ENCODE measurements at places on chromosomes 1 and 21.

- DNase-seq = no peak
Measured at GRCh38 chr1:16318555-16318954, 33.7 kb downstream of the FBXO42 start.

GRCh38 chr1:69256036-69256435, 311.7 kb upstream of the LRRC7 start:
- DNase-seq = no peak

DNA sequence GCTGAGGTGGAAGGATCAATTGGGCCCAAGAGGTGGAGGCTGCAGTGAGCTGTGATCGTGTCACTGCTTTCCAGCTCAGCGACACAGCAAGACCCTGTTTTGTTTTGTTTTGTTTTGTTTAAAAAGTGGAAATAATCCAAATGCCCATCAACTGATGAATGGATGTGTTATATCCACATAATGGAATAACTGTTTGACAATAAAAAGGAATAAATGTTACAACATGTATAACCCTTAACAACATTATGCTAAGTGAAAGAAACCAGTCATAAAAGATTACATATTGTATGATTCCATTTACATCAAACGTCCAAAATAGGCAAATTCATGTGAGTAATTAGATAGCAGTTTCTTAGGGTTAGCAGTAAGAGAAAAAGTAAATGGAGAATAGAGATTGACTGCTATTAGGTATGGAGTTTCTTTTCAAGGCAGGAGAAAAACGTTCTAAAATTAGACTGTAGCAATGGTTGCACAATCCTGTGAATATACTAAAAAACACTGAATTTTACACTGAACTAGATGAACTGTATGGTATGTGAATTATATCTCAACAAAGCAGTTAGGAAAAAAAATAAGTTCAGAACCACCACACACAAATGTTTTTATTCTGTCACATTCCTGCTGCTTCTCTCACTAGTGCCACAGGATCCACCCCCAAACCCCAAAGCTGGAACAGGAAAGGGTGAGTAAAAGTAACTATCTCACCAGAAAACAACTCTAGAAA, 15.7 kb downstream of the FOXJ3 start:
- peak; percentile 55 for DNase-seq

DNA sequence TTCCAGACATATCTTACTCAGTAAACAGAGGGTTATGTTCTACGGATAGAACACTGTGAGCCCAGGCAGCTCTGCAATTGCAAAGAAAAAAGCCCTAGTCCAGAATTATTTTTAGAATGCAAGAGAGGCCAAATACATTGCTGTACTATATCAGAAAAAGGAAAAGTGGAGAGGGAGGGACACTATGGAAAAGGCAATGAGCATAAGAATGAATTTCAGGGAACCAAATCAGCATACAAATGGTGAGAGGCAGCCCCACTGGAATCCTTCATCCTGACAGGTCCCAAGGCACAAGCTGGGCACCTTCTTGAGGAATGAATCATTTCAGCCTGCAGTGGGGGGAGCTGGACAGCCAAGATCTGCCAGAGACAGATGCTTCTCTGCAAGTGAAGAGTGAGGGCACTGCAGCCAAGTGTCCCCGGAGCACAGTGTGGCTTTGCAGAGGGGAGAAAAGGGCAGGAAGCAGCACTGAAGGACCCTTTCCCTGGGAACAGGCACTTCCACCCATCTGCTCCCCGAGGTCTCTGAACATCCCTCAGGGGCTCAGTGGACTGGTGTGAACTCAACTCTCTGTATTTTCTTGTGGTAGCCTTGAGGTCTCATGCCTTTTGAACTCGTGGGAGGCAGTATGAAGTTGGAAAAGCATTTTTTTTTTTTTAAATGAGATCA, 115.6 kb downstream of the XCL2 start:
- DNase-seq = no peak

DNA sequence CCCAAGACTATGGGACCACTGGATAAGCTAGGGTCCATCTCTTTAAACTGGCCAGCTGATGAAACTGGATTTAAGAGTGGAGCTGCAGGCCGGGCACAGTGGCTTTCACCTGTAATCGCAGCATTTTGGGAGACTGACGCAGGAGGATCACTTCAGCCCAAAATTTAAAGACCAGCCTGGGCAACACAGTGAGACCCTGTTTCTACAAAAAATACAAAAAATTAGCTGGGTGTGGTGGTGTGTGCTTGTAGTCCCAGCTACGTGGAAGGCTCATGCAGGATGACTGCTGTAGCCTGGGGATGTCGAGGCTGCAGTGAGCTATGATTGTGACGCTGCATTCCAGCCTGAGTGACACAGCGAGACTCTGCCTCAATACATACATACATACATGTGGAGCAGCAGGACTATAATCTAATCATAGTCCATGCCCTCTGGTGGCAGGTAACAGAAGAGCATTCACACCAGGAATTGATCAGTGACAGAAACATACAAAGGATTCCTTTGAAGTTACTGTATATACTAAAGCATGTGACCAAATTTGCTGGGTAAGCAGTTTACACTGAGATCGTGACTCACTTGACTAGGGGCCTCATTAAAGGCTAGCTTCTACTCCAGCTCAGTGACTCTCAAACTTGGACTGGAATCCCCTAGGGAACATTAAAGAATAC, 101.5 kb upstream of the SLFNL1 start:
- peak; percentile 78 for DNase-seq

DNA sequence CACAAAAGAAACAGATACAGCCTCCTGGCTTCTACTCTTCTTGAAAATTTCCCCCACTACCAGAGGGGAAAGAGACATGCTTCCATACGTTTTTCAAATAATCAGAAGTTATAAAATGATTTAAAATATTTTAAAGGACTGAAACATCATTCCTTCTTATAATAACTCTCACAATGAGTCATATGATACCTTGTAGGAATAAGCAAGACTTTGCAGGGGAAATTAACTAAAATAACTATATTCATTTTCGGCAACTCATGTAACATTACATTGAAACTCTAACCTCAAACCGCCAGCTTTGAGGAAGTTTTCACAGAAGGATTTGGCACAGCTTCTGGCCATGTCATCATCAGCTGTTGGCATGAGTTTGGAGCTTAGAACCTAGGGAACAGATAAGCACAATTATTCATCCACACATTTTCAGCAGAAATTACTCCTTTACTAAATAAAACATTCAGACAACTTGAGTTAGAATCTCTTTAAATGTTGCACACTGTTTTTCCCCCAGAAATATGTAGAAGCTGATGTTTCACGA, 85.9 kb downstream of the USP24 start:
- DNase-seq = peak; percentile 27

DNA sequence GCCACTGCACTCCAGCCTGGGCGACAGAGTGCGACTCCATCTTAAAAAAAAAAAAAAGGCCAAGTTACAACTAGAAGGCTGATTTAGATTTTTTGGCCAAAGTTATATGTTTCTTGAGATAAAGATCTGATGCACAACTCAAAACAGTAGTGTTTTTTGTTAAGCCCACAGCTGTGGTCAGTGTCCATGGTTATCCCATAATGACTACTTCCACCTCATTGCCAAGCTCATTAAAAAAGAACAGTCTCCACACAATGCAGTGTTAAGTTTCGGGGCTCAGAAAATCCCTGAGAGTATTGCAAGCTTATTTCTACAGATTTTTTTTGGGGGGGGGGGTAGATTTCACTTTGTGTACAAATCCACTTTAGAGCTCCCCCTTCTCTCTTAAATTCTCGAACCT, 120.5 kb downstream of the RUNX1 start:
- no peak for DNase-seq

- DNase-seq = no peak
Measured at GRCh38 chr1:89563957-89564604, 39.5 kb downstream of the LRRC8B start.

GRCh38 chr1:94755675-94756074, 64.5 kb upstream of the SLC44A3 start:
- DNase-seq = peak; percentile 96

GRCh38 chr1:173269490-173270230, 62.5 kb upstream of the TNFSF4 start:
- DNase-seq = peak; percentile 83

- no peak for DNase-seq
Measured at GRCh38 chr21:27840262-27840661, 873.4 kb upstream of the ADAMTS5 start.

DNA sequence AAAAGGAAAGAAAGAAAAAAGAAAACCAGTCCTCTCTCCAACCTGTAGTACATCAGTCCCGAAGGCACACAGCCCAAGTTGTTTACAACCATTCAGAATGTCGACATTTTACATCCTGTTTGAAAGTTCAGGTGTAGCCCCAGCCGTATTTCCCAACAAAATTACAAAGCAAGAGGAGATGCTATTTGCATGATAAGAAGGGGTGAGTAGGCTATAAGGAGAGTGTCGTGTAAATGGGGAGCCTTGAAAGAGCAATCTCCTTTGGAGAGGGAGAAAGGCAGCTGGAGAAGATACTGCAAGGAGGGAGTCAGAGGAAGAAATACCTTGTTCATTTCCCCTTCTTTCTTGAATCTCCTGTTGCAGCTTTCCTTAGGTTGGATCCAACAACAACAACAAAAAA, 35.5 kb upstream of the DENND1B start:
- no peak for DNase-seq

DNA sequence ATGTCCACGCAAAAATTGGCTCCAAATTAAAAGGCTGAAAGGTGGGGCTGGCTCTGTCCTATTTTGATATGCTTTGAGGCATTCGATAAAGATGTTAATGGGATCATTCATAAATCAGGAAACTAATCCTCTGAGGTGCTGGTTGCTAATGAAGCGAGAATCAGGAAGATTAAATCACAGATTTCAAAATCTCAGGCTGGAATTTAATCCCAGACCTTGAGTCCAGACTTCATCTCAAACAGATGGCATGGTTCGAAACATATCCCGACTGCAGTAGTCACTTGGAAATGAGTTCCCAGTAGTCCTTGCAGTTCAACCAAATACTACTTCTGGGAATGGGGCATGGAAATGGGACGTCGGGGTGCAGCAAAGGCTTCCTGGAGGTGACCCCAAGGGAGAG, 4.5 kb upstream of the KLF17 start:
- no peak for DNase-seq

DNA sequence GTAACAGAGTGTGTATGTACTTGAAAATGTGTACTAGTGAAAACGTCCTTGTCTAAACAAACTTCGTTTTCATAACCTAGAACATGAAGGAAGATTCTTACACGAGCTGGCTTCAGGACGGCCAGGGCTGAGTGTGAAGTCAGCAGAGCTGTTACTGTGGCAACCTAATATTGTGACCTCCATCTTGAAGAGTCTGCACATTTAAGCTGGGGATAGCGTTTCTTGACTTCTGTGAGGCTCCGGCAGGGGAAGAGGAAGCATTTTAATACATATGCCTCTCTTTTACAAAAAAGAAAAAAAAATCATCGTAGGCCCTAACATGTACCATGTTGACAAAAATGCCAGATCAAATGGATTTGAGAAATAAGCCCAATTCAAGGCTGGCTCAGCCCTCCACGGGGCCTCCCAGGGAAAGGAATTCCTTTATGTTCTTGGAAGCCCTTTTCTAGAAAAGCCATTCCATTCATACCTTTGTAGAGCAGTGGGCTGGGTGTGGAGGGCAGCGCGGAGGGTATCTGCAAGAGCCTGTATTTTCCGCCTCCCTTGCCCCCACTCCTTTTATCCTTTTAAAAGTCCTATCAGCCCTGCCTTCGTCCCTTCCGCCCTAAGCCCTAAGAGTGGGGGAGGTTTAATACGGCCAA, 51.1 kb downstream of the SIM2 start:
- DNase-seq = no peak

- DNase-seq = no peak
Measured at GRCh38 chr1:147822292-147822691, 61.9 kb upstream of the GJA5 start.

- no peak for DNase-seq
Measured at GRCh38 chr1:66556161-66556611, 22.2 kb downstream of the SGIP1 start.

DNA sequence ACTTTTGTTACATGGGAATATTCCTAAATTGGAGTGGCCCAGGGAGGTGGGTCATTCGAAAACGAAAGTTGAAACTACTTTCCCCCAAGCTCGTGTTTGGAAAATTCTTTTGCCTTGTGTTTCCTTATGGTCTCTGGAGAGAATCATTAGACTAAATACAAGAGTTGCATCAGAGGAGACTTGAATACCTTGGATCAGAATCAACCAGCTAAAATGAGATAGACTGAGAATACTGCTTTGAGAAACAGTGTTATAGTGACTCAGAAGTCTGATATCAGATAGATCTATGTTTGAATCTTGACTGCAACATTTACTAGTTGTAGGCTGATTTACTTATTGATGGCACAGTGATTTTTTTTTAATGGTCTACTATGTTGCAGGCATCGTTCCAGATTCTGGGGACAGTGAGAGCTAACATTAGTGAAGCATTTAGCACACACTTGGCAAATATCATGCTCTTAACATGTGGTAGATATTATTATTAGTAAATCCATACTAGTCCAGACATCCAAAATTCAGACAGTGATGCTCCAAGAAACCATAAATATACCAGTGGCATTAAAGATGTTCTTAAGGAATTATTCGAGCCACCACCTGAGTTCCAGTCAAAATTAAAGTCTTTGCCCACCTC, 12.9 kb upstream of the ACTN2 start:
- peak; percentile 12 for DNase-seq

GRCh38 chr1:2188336-2188735, 6.2 kb downstream of the FAAP20 start:
- no peak for DNase-seq

- no peak for DNase-seq
Measured at GRCh38 chr1:113247355-113247754, 143.0 kb upstream of the MAGI3 start.

DNA sequence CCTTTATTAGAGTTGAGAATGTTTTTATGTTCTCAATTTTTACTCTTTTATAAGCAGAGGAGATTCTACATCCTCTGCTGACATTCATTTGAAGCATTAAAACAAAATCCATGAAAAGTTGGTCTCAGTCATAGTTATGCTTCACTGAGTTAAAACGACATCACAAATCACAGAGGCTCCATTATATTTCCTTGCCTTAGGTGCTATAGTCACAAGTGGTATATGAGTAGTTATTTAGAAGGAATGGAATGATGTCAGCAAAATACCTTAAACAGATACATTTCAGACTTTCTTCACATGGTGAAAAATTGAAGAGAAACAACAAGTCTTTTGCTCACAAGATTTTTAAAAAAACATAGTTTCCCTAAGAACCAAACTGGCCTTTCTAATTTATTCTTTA, 11.7 kb upstream of the METTL13 start:
- DNase-seq = no peak

DNA sequence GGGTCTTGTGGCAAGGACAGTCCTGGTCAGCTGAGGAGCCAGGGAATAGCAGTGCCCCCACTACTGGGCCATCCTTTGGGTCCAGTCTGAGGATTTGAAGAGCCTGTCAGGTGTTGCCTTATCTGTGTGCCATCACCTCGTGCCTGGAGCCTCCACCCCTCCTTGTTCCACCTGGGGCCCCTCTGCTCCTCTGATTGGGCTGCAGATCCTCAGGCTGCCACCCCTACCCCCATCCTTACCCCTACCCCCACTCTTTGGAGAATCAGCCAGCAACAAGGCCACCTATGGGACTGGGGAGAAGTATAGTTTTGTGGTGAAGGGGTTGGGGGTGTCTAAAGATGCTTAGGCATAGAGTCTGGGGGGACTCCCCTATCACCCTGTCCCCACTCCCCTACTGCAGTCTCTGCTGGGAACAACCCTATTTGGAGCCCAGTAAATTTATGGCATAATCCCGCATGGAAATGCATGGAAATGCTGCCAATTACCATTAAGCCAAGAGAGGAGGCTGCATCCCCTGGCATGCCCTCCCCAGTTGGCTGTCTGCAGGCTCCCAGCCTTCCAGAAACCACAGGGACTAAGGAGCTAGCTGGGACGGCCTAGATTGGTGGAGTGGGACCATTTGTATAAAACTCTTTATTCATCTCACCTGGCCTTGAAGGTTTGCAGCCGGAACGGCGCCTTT, 142.7 kb upstream of the CSF3R start:
- DNase-seq = no peak

- peak; percentile 56 for DNase-seq
Measured at GRCh38 chr1:82273816-82274215, 473.1 kb downstream of the ADGRL2 start.

Measured in skeletal muscle cell (primary cell).